Urinary bladder (tissue), 4 donors: ENCODE measurements at places on chromosomes 1 and 21. TPM values are rescaled to one million over a fixed set of nuclear protein-coding genes. Genes with fewer than 3 reads are reported as not detected.

Gene LPAR3
- 1.6 TPM for polyA plus RNA-seq

Gene CSMD2
- polyA plus RNA-seq = 0.32 TPM

Gene TMEM200B
- 40.7 TPM for polyA plus RNA-seq

Gene GALE
- polyA plus RNA-seq = 20.2 TPM

Gene ELF3
- 120 TPM for polyA plus RNA-seq

Gene TENT5C
- polyA plus RNA-seq = 2.3 TPM

Gene TSPAN1
- 56.5 TPM for polyA plus RNA-seq

Gene REN
- 0.41 TPM for polyA plus RNA-seq

Gene HEYL
- polyA plus RNA-seq = 7.2 TPM

Gene CA6
- polyA plus RNA-seq = not detected

Gene ADGRL2
- polyA plus RNA-seq = 30.5 TPM

Gene C1orf185
- not detected for polyA plus RNA-seq

Gene TFF2
- polyA plus RNA-seq = not detected

Gene IFI6
- 217 TPM for polyA plus RNA-seq

Gene KAZN
- 7.2 TPM for polyA plus RNA-seq

Gene LGR6
- 3.8 TPM for polyA plus RNA-seq

Gene DAB1
- 0.86 TPM for polyA plus RNA-seq
